Activated CD4-positive, alpha-beta T cell treated with anti-CD3 and anti-CD28 coated beads, Interleukin-2, amount 10 ng/mL, durations not matched to agents 7 days and 5 days (primary cell): ENCODE measurements at places on chromosomes 6 and 20. TPM values are rescaled to one million over a fixed set of nuclear protein-coding genes. Genes with fewer than 3 reads are reported as not detected.

GRCh38 chr6:20313051-20313450 is 88.6 kb upstream of the E2F3 start:
- H3K27ac ChIP-seq = no peak overlapping the region
- H3K36me3 ChIP-seq = peaks cover 10% of the 10 kb centered on the region
- peaks cover 8% of the 10 kb centered on the region for H3K27me3 ChIP-seq

- H3K4me1 ChIP-seq = no peaks in the 10 kb centered on the region
- H3K36me3 ChIP-seq = no peaks in the 10 kb centered on the region
- H3K4me3 ChIP-seq = no peak overlapping the region
- peaks cover 4% of the 10 kb centered on the region for H3K27me3 ChIP-seq
Measured at GRCh38 chr20:40805592-40805991, 116.6 kb upstream of the MAFB start.

DNA sequence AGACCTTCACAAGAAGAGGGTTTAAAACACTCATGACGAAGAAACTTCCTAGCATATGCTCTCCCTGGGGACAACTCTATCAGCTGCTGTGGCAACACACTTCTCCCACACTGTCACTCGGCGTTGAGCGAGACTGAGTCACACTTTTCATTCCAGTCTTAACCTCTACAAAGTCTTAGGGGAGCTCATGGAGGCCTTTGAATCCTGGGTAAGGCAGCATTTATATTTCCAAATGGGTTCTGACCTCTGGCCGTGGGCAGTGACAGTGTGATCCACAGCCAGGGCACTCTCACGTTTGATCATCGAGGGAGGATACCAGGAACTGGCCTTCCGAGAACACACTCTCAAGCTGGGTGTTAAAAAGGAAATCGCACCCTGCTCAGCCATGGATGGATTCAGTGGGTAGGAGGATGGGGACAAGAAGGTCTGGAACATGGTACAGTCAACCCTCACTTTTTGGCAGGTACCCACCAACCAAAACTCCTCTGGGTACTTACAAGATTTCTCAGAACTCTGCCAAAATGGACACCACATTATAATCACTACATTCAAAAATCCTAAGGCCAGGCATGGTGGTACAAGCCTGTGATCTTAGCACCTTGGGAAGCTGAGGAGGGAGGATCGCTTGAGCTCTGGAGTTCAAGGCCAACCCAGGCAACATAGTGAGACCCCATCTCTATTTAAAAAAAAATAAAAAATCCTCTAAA is 19.6 kb downstream of the RRBP1 start:
- H3K4me3 ChIP-seq = no peak overlapping the region
- no peak for DNase-seq
- peak overlapping the region; percentile 26 for H3K27ac ChIP-seq
- peaks cover 32% of the 10 kb centered on the region for H3K36me3 ChIP-seq
- no peaks in the 10 kb centered on the region for H3K27me3 ChIP-seq
- peaks cover 46% of the 10 kb centered on the region for H3K4me1 ChIP-seq

DNA sequence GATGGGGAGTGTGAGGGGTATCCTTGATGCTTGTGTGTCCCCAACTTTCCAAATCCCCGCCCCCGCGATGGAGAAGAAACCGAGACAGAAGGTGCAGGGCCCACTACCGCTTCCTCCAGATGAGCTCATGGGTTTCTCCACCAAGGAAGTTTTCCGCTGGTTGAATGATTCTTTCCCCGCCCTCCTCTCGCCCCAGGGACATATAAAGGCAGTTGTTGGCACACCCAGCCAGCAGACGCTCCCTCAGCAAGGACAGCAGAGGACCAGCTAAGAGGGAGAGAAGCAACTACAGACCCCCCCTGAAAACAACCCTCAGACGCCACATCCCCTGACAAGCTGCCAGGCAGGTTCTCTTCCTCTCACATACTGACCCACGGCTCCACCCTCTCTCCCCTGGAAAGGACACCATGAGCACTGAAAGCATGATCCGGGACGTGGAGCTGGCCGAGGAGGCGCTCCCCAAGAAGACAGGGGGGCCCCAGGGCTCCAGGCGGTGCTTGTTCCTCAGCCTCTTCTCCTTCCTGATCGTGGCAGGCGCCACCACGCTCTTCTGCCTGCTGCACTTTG is at the start of gene TNF:
TNF (plus strand) TSS at position 231 of the 567 bp plus-strand sequence; CDS start at position 408, 177 bp downstream.
- H3K4me1 ChIP-seq = peaks cover 90% of the 10 kb centered on the region
- H3K36me3 ChIP-seq = peaks cover 55% of the 10 kb centered on the region
- peak within 1 kb of the TSS; percentile 90 for H3K4me3 ChIP-seq
- H3K27ac ChIP-seq = peak within 1 kb of the TSS; percentile 88
- DNase-seq = peak; percentile 82
- no peaks in the 10 kb centered on the region for H3K27me3 ChIP-seq

GRCh38 chr20:49245921-49246740 is 26.9 kb downstream of the DDX27 start:
- H3K4me3 ChIP-seq = no peak overlapping the region
- DNase-seq = peak; percentile 31
- no peak overlapping the region for H3K27ac ChIP-seq

- H3K27ac ChIP-seq = no peak overlapping the region
- no peaks in the 10 kb centered on the region for H3K4me1 ChIP-seq
- H3K27me3 ChIP-seq = no peaks in the 10 kb centered on the region
- H3K4me3 ChIP-seq = no peak overlapping the region
- H3K36me3 ChIP-seq = no peaks in the 10 kb centered on the region
- no peak for DNase-seq
Measured at GRCh38 chr6:156348849-156349248, 428.3 kb upstream of the ARID1B start.

DNA sequence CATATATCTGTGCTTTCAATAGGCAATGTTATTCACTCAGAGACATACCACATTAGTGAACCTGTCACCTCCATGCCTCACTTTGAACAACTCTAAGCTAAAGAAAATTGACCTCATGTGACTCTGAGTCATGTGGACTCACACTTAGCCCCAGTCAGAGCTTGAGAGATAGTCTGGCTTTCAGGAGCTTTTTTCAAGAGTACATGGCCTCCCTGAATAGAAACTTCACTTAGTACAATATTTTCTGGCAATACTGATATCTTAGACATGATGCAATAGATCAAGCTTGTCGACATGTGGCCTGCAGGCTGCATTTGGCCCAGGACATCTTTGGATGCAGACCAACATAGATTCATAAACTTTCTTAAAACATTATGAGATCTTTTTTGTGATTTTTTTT is 8.5 kb downstream of the SPTLC3 start:
- H3K27ac ChIP-seq = no peak overlapping the region
- H3K27me3 ChIP-seq = no peaks in the 10 kb centered on the region
- peaks cover 3% of the 10 kb centered on the region for H3K4me1 ChIP-seq
- H3K36me3 ChIP-seq = no peaks in the 10 kb centered on the region
- no peak overlapping the region for H3K4me3 ChIP-seq

- peaks cover 16% of the 10 kb centered on the region for H3K4me1 ChIP-seq
- peak; percentile 20 for DNase-seq
- no peaks in the 10 kb centered on the region for H3K36me3 ChIP-seq
- H3K4me3 ChIP-seq = peak overlapping the region; percentile 45
- peaks cover 29% of the 10 kb centered on the region for H3K27me3 ChIP-seq
Measured at GRCh38 chr20:37406010-37406998, 60.4 kb downstream of the SRC start.

GRCh38 chr6:145372671-145373151 is 362.6 kb downstream of the EPM2A start:
- H3K36me3 ChIP-seq = no peaks in the 10 kb centered on the region
- peaks cover 9% of the 10 kb centered on the region for H3K4me1 ChIP-seq
- H3K27ac ChIP-seq = no peak overlapping the region
- H3K27me3 ChIP-seq = no peaks in the 10 kb centered on the region

- H3K4me1 ChIP-seq = peaks cover 9% of the 10 kb centered on the region
- DNase-seq = no peak
- H3K27me3 ChIP-seq = peaks cover 11% of the 10 kb centered on the region
- H3K4me3 ChIP-seq = no peak overlapping the region
- H3K36me3 ChIP-seq = no peaks in the 10 kb centered on the region
- no peak overlapping the region for H3K27ac ChIP-seq
Measured at GRCh38 chr6:3351105-3351676, 92.4 kb downstream of the PSMG4 start.

DNA sequence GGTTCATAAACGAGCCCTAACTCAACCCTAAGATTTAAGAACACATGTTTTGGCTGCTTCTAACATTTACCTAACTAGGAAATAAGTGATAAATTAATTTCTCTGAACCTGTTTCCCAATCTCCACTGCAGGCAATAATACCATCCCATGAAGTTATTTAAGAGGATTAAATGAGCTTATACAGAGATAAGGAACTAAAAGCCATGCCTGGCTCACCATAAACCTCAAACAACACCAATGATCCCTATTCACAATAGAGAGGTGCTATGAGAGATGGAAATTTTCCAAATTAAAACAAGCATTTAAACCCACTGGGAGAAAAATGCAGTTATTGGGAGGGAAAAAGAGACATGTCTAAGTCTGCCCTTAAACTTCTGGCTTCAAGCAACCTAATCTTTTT is 33.9 kb upstream of the KLHL31 start:
- H3K27ac ChIP-seq = no peak overlapping the region
- peaks cover 3% of the 10 kb centered on the region for H3K27me3 ChIP-seq
- H3K4me1 ChIP-seq = peaks cover 10% of the 10 kb centered on the region
- H3K36me3 ChIP-seq = no peaks in the 10 kb centered on the region
- H3K4me3 ChIP-seq = no peak overlapping the region

DNA sequence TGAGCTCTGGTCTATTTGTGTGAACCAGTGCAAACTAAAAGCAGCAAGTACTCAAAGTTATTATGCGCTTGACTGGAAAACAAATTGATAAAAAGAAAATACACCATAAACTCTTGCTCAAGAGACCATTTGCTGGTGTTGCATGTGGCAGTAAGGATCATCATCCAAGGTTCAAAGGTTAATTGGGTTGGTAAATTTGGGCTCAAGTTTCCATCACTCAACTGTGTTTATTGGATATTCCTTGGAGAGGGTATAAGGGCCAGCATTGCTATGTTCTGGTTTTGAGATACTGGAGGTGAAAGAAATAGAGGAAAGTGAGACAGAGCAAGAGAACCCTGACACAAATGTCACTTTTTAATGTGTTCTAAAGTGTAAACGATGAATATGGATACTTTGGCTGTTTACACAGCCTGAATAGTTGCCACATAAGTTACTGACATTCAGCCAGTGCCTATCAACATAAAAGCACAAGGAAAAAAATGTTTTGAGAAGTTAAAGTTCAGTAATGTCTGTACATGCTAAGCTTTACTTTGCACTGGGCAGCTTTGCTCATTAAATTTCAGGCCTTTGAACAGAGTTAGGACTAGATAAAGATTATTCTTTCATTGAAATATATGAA is 736.1 kb downstream of the HDGFL1 start:
- H3K4me1 ChIP-seq = no peaks in the 10 kb centered on the region
- H3K4me3 ChIP-seq = no peak overlapping the region
- no peak overlapping the region for H3K27ac ChIP-seq
- no peaks in the 10 kb centered on the region for H3K36me3 ChIP-seq

DNA sequence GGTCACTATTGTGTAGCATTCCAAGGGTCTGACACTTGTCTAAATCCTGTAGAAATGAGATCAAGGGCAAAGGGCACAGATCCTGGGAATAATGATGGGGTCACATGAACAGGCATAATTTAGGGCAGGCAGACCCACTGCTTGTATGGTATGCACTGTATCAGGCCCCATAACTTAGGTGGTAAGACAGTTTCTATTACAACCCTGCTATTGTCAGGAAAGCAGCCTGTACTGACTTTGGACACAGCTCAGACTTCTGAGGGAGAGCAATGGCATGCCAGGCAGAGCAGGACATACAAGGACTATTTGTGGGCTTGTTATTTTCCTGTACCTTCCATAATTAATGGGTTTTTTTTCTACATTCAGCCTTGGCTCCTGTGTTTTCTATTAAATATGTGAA is 286.8 kb downstream of the PKHD1 start:
- H3K27me3 ChIP-seq = no peaks in the 10 kb centered on the region
- no peak overlapping the region for H3K27ac ChIP-seq
- no peak for DNase-seq
- H3K4me3 ChIP-seq = no peak overlapping the region
- no peaks in the 10 kb centered on the region for H3K36me3 ChIP-seq

Gene ECHDC1
- total RNA-seq = 38.5 TPM

Gene CTAGE9
- not detected for total RNA-seq

Gene TRIM15
- not detected for total RNA-seq

Gene GPLD1
- total RNA-seq = 0.10 TPM

Gene MUC21
- not detected for total RNA-seq

Gene RIMS1
- total RNA-seq = not detected
